ENCODE measurements at places on chromosomes 6 and 20.

- no peak for DNase-seq
Observed at GRCh38 chr6:138593909-138594757, 94.8 kb upstream of the NHSL1 start.

DNA sequence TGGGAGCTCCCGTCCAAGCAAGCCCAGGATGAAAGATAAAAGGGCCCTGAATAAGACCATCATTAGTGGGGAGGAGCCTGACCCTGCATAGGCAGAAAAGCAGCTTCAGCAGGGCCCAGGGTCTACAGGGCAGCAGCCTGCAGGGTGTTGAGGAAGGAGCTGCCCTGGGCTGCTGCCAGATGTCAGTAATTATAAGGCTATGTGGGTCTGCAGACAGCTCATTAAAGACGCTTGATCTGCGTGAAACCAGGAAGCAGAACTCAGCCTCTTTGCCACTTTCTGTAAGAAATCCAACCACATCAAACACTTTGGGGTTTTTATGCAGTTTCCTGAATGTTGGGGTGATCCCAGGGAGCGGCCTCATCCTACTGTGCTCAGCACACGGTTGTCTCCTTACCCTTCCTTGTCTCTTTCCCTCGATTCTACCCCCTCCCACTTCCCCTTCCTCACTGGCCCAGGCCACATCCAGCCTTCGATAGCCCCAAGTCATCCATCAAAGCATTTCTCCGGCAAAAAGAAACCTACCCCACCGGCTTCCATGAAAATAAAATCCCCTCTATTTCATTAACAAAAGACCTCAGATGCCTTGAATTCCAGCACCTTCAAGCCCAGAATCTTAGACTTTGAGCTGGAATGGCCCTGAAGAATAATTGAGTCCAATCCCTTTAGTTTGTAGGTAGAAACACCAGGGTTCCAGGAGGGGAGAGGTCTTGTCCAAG is 1.0 kb upstream of the TGM6 start:
- DNase-seq, result no peak

DNA sequence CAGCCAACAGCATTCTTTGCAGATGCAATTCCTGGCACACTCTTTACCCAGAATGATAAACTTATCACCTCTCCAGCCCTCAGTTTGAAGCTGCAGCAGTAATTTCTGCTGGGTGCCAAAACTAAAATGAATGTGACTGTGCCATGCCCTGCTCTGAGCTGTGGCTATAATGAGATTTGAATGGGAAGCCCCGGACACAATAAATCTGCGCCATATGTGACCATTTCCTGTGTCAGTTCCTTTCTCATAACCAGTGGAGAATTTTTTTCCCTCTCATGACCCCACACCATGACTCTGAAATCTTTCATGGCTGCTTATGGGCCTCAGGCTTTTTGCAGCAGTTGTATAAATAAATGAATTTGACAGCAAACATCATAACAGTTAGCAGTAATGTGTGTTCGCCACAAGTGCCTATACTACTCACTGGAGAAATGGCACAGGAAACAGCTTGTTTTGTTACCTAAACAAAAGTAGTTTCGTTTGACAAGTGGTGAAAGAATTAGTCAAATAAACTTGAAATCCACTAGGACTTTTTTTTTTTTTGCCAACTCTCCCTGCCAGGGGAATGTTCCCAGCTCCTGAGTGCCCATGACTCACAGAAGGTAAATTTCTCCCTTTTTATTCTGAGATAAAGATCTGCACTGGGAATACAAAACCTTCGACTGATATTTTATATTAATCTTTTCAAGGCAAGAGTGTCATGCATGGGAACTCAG is 408.4 kb downstream of the PKHD1 start:
- peak; percentile 33 for DNase-seq

DNA sequence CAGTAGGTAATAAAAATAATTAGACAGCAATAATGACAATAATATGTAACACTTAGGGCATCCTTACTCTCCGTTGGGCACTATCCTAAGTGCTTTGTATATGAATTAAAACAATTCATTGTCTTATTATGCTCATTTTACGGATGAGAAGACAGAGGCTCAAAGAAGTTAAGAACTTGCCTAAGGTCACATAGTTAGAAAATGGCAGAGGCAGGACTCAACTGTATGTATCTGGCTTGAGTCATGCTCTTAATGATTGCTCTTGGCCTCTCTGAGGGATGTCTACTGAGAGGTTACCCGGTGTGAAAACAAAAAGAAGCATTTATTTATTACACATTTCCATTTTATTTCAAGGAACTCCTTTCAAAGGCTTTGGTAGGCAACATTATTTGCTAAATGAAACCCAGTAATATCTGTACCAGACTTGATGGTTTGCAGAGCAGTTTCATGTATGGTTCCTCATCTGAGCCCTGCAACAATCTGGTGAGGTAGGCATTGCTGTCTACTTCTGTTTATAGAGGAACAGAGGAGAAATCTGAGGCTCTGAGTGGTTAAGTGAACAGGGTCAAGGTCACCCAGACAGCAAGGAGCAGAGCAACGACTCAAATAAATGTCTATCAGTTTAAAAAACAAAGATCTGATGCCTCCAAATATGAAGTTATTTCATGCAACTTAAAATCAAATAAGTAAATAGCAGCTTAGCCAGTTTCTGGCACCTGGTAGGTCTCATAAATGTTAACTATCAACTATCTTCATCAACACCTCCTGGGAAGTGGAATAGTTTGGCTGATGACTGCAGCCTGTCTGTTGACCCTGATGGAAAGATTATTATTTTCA is 4.2 kb upstream of the PARD6B start:
- no peak for DNase-seq

GRCh38 chr6:39568896-39569295 is 156.3 kb downstream of the KIF6 start:
- no peak for DNase-seq

- DNase-seq, result no peak
Observed at GRCh38 chr6:15509335-15509933, 153.4 kb downstream of the DTNBP1 start.

All from left lung (tissue), 14 donors.